Peyer's patch (tissue), 4 donors: ENCODE measurements at places on chromosomes 1 and 21. TPM values are rescaled to one million over a fixed set of nuclear protein-coding genes. Genes with fewer than 3 reads are reported as not detected.

Gene SERPINC1
- total RNA-seq, result not detected

Gene SLFNL1
- total RNA-seq, result 0.88 TPM

DNA sequence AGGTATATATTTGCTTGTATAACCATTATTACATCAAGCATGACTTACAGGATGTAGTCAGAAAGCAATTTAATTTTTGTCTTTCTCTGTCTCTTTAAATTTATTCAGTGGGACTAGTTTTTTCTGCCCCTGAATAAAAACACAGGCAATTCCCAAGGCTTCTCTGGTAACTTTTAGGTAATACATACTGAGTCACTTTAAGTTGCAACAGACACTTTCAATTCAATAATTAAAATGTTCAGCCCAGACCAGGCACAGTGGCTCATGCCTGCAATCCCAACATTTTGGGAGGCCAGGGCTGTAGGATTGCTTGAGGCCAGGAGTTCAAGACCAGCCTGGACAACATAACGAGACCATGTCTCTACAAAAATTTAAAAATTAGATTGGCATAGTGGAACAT is 12.3 kb downstream of the SLC44A3 start:
- peaks cover 26% of the 10 kb centered on the region for H3K36me3 ChIP-seq
- no peak overlapping the region for H3K4me3 ChIP-seq
- H3K27me3 ChIP-seq, result no peaks in the 10 kb centered on the region
- no peak for DNase-seq
- H3K27ac ChIP-seq, result no peak overlapping the region

- DNase-seq, result peak; percentile 48
- H3K4me3 ChIP-seq, result no peak overlapping the region
- peaks cover 3% of the 10 kb centered on the region for H3K4me1 ChIP-seq
- H3K36me3 ChIP-seq, result no peaks in the 10 kb centered on the region
- peak overlapping the region; percentile 66 for H3K27ac ChIP-seq
Measured at GRCh38 chr21:38958323-38958705, 152.6 kb downstream of the ETS2 start.

Gene SLC16A4
- 12.4 TPM for total RNA-seq

Gene CCDC30
- total RNA-seq, result 6.6 TPM

Gene PEAR1
- 4.9 TPM for total RNA-seq

DNA sequence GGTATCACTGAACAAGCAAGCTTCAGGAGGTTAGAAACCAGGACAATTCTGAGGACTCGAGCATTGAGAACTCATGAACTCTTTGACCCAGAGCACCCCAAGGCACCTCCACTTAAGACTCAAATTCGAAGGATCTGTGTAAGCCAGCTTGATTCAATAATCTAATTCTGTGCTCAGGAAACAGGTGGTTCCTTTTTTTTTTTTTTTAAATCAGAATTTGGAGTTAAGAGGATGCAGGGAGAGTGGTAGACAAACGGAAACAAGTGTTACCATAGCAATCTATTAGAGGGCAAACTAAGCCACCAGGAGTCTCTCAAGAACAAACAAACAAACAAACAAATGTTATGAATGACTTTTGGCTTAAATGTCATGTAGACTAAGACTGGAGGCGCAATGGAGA is 53.8 kb upstream of the DPH5 start:
- DNase-seq, result no peak
- no peaks in the 10 kb centered on the region for H3K4me1 ChIP-seq
- H3K36me3 ChIP-seq, result peaks cover 7% of the 10 kb centered on the region
- no peak overlapping the region for H3K4me3 ChIP-seq
- H3K27ac ChIP-seq, result no peak overlapping the region

DNA sequence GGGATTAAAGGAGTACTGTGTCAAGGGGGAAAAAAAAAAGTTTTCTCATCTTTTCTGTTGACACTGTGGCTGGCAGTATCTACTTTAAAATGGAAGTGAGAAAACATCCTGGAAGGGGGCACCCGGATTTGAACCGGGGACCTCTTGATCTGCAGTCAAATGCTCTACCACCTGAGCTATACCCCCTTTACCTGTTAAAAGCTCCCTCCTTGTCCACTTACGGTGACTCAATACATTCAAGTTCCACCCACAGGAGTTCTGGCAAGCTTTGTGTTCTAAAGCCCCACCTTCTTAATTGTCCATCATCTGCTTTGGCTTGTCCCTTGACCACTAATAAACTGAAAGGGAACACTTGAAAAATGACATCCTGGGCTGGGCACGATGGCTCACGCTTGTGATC is 68.2 kb downstream of the FNBP1L start:
- H3K27me3 ChIP-seq, result no peaks in the 10 kb centered on the region
- no peak for DNase-seq

DNA sequence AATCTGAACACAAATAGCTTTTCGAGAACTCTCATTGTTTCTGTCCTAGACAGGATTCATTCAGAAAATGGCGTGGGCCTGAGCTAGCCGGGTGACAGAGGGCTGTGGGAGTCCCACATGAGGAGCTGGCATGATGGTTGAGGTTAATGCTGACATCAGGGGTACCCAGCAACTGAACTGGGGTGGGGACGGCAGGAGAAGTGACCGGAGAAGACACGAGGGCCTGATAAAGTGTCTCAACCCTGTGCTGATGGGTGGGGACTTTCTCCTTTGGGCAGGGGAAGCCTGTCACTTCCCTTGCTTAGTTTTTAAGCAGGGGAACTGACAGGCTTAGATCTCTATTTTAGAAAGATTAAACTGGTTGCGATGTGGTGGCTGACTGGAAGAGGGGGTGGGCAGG is 14.6 kb downstream of the CHIT1 start:
- H3K4me3 ChIP-seq, result no peak overlapping the region
- no peaks in the 10 kb centered on the region for H3K27me3 ChIP-seq
- no peaks in the 10 kb centered on the region for H3K4me1 ChIP-seq

GRCh38 chr1:193533853-193534252 is 347.4 kb upstream of the B3GALT2 start:
- DNase-seq, result no peak
- no peaks in the 10 kb centered on the region for H3K27me3 ChIP-seq
- H3K27ac ChIP-seq, result no peak overlapping the region
- no peaks in the 10 kb centered on the region for H3K36me3 ChIP-seq
- H3K4me3 ChIP-seq, result no peak overlapping the region
- no peaks in the 10 kb centered on the region for H3K4me1 ChIP-seq

Gene KLF17
- total RNA-seq, result not detected

Gene SEC16B
- total RNA-seq, result 147 TPM

- no peaks in the 10 kb centered on the region for H3K27me3 ChIP-seq
- no peak overlapping the region for H3K4me3 ChIP-seq
- no peak overlapping the region for H3K27ac ChIP-seq
- no peak for DNase-seq
- H3K4me1 ChIP-seq, result no peaks in the 10 kb centered on the region
Measured at GRCh38 chr1:7048395-7048794, 263.1 kb downstream of the CAMTA1 start.

DNA sequence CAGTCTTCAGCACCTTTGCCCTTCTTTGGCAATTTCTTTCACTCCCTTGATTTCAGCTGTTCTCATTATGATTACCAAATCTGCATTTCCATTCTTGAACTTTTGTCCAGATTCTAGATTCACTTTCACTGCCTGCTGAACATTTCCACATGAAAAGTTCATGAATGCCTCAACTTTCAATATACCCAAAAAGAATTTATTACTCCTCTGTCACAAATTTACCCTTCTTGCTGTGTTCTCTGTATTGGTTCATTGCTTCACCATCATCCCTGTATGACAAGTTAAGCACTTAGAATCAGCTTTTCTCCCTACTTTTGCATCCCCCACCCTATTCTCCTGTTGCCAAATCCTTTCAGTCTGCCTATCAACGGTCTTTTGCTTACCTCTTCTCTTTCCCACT is 112.6 kb upstream of the PKN2 start:
- H3K4me1 ChIP-seq, result no peaks in the 10 kb centered on the region
- no peaks in the 10 kb centered on the region for H3K36me3 ChIP-seq
- DNase-seq, result no peak

DNA sequence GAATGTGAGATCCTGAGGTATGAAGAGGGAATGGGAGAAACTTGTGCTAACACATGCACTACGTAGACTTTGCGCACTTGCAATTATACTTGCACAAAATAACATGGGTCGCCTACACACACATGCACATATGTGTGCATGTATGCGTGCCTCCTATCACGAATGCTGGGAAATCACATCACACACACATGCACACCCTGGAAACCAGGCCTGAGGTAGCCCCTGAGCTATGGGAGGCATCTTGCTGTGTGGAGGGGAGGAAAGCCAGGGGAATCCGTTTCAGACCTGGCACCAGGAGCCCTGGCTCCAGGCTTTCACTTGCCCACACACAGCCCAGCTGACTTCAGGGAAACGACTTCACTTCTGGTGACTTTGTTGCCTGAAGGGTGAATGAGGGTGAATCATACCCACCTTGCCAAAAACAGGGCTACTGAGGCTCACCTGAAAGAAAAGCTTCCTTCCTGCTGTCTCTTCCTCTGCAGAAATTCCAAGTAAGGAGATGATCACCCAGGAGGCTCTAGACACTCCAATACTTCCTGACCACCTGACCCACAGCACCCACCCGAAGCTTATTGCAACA is 136.0 kb upstream of the NGF start:
- no peak overlapping the region for H3K4me3 ChIP-seq
- no peaks in the 10 kb centered on the region for H3K27me3 ChIP-seq
- no peaks in the 10 kb centered on the region for H3K4me1 ChIP-seq
- no peak for DNase-seq
- H3K27ac ChIP-seq, result no peak overlapping the region

DNA sequence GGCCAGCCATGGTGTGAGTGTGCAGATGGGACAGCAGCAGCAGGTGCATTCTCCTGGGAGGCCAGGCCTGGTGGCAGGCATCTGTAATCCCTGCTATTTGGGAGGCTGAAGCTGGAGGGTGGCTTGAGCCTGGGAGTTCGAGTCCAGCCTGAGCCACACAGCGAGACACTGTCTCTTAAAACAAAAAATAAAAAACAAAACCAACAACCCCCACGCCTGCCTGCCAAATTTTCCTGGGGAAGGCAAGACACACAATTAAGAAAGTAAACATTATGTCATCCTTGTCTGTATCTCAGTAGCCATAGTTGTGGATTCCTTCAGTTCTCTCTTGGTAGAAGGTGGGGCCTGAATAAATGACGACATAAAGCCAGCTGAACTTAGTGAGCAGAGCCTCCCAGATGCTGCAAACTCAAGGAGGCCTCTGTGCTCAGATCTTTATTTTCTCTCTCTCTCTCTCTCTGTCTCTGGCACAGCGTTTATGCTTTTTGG is 57.6 kb upstream of the CD34 start:
- DNase-seq, result no peak
- H3K4me1 ChIP-seq, result no peaks in the 10 kb centered on the region
- H3K36me3 ChIP-seq, result no peaks in the 10 kb centered on the region
- H3K4me3 ChIP-seq, result no peak overlapping the region

Gene ERG
- total RNA-seq, result 5.1 TPM

DNA sequence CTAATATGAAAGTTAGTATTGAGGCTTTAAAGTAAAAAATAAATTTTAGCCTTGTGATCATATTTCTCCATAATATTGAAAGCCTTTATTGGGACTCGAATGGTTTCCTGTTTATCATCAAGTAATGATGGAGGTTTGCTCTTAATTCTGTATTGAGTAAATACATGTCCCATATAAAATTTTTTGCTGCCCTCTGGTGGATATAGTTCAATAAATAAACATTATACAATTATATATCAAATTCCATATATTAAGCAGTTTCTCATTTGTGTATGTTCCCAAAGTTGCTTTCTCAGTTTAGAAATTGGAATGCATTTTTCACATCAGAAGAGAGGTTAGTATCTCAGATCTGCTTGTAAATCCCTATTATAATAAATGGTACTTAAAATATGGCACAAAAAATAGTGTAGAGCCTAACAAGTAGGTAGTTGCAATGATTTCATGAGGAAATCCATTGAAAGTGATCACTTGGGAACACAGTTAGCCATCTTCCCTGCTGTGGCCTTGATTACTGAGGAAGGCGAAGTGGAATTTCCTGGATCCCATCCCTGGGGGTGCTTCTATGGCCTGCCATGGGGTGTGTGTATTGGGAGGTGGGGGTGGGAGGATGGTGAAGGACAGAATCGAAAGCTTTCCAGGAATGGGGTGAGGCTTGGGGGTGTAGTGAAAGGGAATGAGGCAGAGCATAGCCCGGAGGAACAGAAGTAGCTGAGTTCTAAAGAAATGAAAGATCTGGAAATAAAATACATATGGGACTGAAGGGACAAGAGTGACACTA is 84.1 kb upstream of the C21orf91 start:
- no peak for DNase-seq
- H3K4me1 ChIP-seq, result no peaks in the 10 kb centered on the region
- no peaks in the 10 kb centered on the region for H3K36me3 ChIP-seq
- no peak overlapping the region for H3K4me3 ChIP-seq
- no peaks in the 10 kb centered on the region for H3K27me3 ChIP-seq

GRCh38 chr1:110472546-110472945 is 21.6 kb downstream of the PROK1 start:
- DNase-seq, result no peak
- no peaks in the 10 kb centered on the region for H3K36me3 ChIP-seq
- H3K4me1 ChIP-seq, result no peaks in the 10 kb centered on the region
- no peak overlapping the region for H3K4me3 ChIP-seq
- no peaks in the 10 kb centered on the region for H3K27me3 ChIP-seq

Gene RIPPLY3
- 3.3 TPM for total RNA-seq

GRCh38 chr1:10504249-10504648 is 29.5 kb downstream of the PEX14 start:
- H3K27ac ChIP-seq, result no peak overlapping the region
- DNase-seq, result no peak
- H3K27me3 ChIP-seq, result no peaks in the 10 kb centered on the region
- H3K4me1 ChIP-seq, result no peaks in the 10 kb centered on the region

DNA sequence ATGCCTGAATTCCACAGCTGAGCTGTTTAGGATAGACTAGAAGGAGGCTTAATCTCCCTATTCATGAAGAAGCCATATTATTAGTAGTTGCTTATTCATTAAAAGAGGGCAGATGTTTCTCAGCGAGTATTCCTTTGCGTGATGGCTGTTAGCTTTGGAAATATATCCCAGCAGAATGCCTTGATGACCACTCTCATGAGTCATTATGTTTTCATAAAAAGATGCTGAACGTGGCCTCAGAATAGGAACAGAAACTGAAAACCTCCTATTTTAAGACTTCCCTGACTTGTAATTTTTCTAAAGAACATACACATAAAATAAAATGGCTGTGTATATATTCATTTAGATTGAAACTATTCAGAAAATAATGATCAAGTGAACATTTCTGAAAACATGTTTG is 9.6 kb upstream of the PLA2G4A start:
- DNase-seq, result no peak
- H3K27me3 ChIP-seq, result no peaks in the 10 kb centered on the region
- H3K36me3 ChIP-seq, result no peaks in the 10 kb centered on the region
- H3K4me1 ChIP-seq, result no peaks in the 10 kb centered on the region
